ENCODE measurements at places on chromosomes 7 and 10.

DNA sequence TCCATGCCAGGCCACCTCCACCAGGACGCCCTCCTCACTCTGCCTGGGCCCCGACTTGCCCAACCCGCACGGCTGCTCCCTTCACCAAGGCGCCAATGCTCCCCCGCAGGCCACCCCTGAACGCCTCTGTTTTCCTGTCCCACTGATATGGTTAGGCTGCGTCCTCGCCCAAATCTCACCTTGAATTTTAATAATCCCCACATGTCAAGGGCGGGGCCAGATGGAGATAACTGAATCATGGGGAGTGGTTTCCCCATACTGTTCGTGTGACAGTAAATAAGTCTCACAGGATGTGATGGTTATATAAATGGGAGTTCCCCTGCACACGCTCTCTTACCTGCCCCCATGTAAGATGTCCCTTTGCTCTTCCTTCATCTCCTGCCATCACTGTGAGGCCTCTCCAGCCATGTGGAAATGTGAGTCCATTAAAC is 29.8 kb downstream of the RSU1 start:
- DNase-seq, result peak; percentile 75

GRCh38 chr10:21526188-21526859 is 842 bp upstream of the SKIDA1 start:
- DNase-seq, result peak; percentile 57

- no peak for DNase-seq
These were observed 249.1 kb upstream of the YAE1 start for GRCh38 chr7:39317107-39317506.

GRCh38 chr7:155282671-155283070 is 15.0 kb upstream of the INSIG1 start:
- DNase-seq, result no peak

GRCh38 chr7:100483722-100484672 is at the start of gene NYAP1:
NYAP1 (plus strand) TSS chr7:100483927; CDS start chr7:100485312, 1,385 bp downstream.
- DNase-seq, result peak; percentile 72

GRCh38 chr7:142889816-142890215 is 4.3 kb upstream of the TRPV6 start:
- DNase-seq, result no peak

DNA sequence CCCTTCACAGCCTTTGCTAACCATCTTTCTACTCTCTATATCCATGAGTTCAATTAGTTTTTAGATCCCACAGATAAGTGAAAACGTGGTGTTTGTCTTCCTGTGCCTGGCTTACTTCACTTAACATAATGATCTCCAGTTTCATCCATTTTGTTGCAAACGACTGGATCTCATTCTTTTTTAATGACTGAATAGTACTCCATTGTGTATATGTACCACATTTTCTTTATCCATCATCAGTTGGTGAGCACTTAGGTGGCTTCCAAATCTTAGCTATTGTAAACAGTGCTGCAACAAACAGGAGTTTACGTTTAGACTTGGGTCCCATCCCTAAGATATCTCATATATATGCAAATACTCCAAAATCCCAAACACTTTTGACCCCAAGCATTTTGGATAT is 9.1 kb downstream of the CDC123 start:
- no peak for DNase-seq

GRCh38 chr10:95456516-95456915 is 104.7 kb downstream of the SORBS1 start:
- DNase-seq, result no peak

DNA sequence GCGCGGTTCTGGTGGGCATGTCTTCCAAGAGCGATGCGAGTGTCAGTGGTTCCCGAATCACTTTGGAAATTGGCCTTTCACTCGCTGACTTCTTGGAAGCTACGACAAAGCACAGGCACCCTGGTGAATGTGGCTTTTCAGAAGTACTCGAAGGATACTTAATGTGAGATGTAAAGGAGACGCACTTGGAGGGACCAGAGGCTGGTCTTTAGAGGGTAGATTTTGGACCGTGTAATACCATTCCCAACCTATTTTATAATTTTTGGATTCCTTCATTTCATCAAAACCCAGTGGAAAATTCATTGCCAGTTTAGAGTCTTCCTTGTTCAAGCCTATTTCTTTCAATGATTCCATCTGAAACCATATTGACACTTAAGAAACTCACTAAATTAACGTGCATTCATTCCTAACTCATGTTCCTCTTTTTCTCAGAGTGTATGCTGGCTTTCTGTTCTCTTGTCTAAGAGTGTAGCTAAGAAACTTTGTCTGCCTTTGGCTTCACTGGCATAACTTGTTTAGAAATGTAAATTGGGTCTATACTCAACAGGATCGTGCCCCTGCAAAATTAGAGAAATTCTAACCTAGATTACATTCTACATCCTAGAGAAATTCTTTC is 645 bp upstream of the COPG2 start:
- DNase-seq, result peak; percentile 12

GRCh38 chr10:24494777-24495176 is 228.9 kb downstream of the ARHGAP21 start:
- DNase-seq, result no peak

DNA sequence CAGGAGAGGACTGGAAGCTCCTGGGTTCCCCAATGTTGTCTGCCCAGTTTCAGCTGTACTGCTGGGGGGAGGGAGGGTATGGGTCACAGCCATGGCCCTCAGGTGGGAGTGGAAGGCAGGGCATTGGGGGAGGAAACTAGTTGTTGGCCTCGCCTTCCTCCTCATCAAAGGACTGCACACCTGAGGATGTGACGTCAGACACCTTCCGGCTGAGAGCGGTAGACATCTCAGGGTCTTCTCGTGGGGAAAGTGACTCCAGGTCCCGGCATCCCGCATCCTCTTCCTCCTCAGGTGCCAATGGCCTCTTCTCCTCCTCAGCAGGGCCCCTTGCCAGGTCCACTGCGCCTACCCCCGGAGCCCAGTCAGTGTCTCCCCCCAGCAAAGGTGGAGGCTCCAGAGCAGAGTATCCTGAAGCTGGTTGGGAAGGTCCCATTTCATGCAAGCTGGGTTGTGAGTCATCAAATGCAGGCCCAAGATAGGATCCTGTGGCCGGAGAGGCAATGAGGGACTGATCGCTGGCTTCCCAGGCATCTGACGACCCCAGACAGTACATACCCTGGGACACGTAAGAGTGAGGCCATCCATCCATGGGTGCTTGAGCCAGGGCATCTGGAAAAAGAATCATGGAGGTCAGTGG is 6.0 kb downstream of the FAM131B start:
- DNase-seq, result no peak

DNA sequence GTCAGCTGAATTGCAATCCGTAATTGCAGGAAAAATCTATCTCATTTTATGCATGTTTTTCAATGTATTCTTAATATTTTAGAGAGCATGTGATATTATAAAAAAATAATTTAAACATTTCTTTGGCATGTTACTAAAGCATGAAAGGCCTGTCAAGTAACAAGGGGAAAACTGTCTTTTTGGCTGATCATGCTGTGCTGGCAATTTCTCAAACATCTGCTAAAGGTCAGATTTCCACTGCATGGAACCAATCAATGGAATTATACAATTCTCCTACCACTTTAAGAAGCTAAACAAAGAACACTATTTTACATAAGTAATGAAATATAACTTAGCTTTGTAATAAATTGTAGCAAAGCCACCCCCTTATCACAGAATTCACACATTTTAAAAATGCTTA is 49.4 kb downstream of the JMJD1C start:
- no peak for DNase-seq

DNA sequence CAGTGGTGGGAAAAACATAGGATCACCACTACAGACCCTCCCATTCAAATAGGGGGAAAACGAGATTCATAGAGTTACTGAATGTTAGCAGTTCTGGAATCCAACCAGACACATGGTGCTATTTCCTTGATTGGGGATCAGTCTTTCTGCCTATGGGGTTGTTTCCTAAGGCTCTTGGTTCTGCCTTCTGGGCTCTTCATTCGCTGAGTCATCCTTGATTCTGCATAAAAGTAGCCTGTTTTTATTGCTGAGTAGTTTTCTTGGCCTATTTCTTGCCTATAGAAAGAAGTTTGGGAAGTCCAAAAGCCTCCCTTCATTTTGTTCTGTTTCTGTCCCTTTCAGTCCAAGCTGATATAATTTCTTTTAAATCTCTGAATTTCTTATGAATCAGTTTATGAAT is 99.3 kb upstream of the OIT3 start:
- DNase-seq, result no peak

- no peak for DNase-seq
These were observed 54.1 kb downstream of the JAZF1 start for GRCh38 chr7:28126410-28127041.

DNA sequence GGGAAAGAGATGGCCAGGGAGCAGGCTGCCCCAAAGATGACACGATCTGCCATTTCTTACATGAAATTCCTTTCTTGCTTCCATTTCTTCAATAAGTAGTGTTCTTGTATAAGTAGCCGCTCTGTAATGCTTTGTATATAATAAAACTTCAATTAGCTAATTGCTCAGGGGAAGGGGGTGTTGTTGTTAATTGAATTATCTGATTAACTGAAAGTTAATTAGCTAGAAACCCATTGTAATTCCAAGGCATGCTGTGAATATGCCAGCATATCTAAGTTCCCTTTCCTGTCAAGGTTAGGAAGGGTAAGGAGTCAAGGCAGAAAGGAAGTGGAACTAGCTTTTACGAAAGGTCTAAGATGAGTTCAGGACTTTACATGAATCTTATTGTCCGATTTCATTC is 765.9 kb downstream of the TYW1 start:
- no peak for DNase-seq

GRCh38 chr7:90430614-90431460 is 27.6 kb downstream of the CLDN12 start:
- DNase-seq, result no peak

DNA sequence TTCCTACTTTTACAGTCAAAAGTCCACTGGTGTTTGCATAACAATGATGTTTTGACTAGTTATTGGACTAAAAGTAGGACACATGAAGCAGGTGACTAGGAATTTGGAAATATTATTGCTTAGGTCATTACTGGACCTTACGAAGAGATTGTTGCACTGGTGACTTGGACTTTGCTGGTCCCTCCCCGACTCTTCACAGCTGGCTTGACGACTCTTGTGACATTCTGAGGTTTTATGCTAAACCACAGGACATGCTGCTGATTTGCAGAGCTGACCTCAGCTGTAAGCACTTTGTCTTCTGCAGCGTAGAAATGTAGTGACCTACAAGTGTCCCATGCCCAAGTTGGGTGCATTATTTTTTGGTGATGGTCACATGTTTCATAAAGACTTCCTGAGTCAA is 21.9 kb downstream of the PCBD1 start:
- no peak for DNase-seq

- no peak for DNase-seq
These were observed 22.3 kb downstream of the GRID1 start for GRCh38 chr10:86344281-86344680.

DNA sequence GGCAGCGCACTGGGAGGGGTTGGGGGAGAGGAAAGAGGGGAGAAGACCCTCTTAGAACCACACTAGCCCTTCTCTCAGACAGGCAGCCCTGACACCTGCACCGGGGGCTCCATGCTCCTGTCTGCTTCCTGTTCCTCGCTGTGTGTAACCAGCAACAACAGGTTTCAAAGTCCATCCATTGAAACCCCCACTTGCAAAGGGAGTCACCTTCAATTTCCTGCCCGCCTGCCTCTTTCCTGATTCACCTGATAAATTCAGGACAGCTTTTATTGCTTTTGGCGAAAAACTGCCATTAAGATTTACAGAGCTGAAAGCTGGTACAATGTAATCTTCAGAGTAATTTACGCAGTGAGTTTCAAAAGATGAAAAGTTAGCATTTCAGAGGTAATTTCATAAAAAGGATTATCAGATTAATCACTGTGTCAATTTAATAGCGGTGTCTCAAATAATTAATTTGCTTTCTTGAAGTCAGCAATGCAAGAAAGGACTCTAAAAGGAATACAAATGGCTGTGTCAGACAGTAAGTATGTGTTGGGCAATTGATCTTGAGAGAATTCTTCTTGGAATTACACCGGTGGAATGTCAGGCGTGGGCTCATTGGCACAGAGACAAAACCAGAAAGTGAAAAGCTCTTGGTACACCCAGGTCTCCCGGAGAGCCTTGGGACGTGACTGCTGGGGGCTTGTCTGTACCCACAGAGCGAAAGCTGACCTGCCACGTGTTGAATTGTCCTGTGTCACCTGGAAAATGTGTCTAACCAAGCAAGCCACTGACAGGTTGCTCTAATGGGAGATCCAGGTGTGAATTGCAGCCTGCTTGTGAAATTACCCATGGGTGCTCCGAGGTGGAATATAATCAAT is 60.7 kb downstream of the TMEM209 start:
- no peak for DNase-seq

- no peak for DNase-seq
These were observed 9.4 kb downstream of the LIMK1 start for GRCh38 chr7:74092964-74093471.

GRCh38 chr10:114609518-114610426 is 48.3 kb downstream of the ABLIM1 start:
- no peak for DNase-seq

DNA sequence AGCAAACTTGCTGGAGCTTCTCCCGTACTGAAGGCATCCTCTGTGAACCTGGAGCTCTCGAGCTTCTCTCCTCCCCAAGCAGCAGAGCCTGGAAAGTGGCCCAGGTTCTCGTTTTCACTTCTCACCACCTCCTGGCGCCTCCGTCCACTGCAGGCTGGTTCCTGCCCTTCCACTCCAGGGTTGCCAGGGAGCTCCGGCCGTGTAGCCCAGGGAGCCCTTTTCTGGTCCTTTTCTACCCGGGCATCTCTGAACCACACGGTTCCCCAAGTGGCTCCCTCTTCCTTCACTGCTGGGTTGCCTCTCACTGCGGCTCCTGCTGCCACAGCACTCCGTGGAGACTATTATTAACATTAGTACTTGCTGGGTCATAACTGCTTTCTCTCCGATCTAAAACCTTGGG is 208.6 kb upstream of the PPP2R2D start:
- no peak for DNase-seq

GRCh38 chr7:16646472-16647072 is 591 bp downstream of the BZW2 start:
- no peak for DNase-seq

DNA sequence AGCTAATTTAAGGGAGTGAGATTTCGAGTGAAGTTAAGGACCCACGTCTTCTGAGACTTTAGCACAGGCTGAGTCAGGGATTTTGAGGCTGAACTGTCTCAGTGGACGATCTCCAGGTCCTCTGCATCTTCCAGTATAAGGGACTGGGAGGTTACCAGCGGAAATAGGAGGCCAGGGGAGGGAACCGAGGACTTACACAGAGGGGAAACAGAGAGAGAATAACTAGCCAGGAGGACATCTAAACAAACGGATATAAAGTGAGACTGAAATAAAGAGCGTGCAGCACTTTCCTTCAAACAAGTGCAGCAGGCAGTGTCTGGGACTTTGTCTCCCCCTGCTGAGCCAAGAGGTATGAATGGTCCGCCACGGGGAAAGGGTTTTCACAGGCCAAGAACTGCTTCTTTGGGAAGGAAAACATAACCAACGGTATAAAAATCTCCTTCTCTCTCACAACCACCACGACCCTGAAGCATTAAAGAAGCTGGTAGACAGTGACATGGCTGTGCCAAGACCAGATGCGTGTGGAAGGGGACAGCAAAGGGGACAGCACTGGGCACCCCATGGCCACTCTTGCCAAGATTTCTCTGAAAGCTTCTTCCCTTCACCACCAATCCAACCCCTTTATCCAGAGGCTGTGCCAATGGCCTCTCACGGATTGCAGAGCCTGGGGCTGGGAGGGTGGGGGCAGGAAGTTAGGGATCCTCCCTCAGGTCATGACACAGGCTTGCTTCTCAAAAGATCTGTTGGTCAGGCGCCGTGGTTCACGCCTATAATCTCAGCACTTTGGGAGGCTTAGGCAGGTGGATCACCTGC is 72.0 kb downstream of the SLC37A3 start:
- peak; percentile 46 for DNase-seq

GRCh38 chr7:41655426-41655825 is 47.5 kb downstream of the INHBA start:
- DNase-seq, result no peak

All from CD4-positive, alpha-beta T cell treated with Interleukin-6 at 100 ng/mL for 8 hours (primary cell).